ENCODE measurements at places on chromosomes 16 and 17.

GRCh38 chr17:64306850-64307463, 43.9 kb upstream of the TEX2 start:
- DNase-seq, result no peak

DNA sequence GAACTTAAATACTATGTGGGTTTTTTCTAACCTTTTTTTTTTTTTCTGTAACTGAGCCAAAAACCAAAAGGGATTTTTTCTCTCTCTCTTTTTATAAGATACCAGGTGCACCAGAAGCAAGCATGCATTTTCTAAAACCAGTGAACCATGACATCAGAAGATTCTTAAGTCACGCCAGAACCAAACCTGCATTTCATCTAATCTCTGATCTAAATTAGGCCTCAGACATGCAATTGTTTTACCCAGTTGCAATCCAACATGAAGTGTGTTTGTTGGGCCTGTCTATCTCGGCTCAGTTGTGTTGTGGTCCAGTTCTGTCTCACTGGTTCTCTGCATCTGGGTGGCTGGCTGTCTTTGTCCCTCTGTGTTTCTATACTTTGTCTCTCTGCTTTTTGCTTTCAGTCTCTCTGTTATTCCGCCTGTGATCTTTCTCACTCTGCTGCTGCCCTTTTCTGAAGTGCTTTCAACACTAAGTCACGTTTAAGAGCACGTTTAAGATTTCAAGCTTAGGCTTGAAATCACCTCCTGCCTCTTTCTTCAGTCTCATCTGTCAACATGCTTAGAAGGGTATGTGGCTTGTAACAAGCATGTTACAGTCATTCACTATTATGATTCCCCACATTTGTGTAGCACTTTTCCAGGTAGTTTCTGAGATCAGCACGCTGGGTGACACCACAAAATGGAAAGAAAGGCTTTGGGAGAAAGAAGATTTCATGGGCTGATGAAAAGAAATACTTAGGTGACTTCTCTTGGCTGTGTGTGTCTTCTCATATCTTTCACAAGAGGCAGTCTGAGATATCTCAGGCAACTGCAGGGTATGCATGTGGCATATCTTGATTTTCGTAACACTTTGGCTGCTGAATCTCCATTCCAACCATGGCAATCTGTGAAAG, 488.9 kb downstream of the SHISA9 start:
- DNase-seq, result no peak

- no peak for DNase-seq
These were observed 227.6 kb upstream of the ASIC2 start for GRCh38 chr17:33520426-33521330.

DNA sequence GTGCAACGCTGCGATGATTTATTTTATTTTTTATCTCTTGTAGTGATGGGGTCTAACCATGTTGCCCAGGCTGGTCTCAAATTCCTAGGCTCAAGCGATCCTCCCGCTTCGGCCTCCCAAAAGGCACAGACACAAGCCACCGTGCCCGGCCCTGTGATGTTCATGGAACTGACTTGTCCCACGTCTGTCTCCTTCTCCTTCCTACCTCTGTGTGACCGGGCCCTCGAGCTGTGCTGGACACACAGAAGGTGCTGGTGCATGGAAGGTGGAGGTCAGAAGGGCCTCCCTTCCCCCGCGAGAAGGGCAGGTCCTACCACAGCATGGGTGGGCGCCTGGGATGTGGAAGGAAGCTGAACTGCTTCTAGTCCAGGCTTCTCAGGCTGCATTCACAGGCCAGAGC, 88.0 kb downstream of the SEC14L1 start:
- no peak for DNase-seq

- no peak for DNase-seq
These were observed 26.8 kb downstream of the ITGAM start for GRCh38 chr16:31286421-31287032.

- DNase-seq, result no peak
These were observed 31.4 kb upstream of the CORO6 start for GRCh38 chr17:29653995-29654714.

DNA sequence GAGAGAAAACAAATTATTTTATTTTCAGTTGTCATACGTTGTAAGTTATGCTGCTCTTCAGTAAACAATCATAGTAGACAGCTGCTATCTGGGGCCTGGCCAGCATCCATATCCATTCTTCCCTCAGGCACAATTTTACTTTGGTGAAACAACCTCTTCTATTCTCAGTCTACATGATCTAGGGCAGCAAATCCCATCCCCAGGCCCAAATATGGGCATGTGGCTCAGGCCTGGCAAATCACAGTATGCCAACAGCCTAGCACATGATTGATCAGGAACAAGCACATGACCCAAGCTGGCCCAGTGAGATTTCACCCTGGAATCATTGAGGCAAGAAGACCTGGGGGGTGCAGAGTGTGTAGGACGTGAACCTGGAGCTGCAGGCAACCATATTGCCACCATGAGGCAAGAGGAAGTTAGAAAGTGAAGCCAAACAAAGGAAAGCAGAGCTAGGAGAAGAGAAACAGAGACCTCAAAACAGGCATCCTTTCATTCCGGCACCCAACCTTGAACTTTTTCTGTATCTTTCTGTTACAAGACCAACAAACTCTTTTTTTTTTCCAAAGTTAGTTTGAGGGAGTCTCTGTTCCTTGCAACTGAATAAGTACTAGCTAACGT, 10.3 kb upstream of the ABCC12 start:
- no peak for DNase-seq

DNA sequence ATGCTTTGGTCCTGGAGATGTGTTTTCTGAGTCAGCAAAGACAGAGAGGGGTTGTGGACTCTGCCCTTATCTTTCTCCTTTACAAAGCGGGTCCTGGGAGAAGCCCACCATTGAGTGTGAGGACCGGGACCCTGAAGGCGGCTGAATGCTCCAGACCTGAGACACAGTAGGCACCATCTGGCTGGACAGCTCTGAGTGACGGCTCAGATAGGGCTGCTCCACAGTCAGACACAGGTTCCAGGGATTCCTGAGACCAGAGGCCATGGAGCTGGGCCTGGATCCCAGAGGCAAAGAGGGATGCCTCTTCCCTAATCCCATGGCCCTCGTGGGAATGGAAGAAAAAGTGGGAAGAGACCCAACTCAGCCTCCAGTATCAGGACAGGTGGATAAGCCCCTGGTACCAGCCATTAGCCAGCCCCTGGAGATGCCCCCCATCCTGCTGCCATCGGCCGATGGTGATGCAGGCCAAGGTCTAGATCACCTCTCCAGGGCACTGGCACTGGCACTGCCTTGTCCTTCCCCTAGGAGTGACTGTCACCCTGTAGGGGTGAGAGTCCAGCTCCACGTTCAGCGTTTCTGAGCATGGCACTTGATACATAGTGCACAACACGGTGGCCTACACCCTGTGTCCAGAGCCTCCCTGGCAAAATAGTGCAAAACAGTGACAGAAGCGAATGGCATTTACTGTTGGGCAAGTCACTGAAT, 4.7 kb downstream of the MMP15 start:
- no peak for DNase-seq

DNA sequence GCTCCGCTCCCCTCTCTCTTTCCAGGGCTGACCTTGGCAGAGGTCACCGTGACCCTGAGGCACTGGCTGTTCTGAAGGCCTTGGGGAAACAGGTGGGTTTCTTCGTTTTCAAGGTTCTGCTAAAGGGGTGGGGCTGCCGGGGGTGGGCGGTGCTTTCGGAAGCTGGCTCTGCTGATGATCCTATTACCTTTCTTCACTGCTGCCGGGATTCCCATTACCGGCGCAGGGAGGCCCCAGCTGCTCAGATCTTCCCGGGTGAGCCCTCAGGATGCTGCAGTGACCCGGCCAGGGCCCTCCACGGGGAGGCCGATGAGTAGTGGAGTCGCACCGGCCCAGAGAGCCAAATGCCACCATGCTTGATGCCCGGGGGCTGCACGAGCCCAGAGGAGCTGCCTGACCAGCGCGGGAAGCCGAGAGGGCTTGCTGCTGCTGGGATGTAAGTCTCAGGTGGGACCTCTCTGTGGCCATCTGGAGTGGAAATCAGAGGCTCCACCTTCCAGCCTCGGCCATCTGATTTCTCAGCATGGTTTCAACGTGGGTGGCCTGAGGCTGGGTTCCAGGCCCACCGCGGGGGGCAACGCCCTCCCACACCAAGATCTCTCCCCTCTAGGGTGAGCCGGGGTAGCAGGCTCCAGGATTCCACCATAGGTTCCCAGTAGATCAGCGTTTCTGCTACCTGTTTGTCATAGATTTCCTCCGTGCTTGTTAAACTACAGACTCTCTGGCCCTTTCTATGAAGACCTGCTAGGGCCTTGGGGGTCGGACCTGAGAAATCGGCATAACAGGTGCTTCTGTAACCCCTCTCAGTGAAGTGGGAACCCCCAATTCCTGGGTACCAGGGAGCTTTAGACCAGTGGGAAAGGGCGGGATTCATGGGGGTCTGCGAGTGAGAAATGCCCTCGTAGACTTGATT, 21.6 kb upstream of the ADCY7 start:
- no peak for DNase-seq

Data from ascending aorta (tissue), 2 donors.